ENCODE measurements at places on chromosomes 16 and 17.

DNA sequence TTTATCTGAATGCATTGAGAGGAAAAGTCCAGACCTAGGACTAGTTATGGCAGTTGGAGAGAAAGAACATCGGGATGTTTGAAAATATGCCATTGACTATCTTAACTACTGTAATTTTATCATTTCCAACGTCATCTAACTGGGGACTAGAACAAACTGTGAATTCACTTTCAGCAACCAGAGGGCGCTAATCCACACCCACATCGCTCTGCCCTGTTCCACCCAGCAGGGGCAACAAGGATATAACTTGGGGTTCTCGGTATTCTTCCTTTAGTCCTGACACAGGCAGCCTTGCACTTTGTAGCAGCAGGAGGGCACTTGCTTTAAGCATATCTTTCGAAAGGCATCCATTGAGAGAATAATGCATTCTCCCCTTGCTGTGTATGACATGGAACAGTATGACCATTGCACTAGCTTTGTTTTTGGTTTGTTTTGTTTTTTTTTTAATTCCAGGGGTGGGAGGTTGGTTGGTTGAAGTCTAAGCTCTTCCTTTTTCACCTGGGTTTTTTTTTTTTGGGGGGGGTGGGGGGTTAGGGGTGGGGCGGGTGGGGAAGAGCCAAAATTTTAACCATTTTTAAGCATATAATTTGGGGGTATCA is 31.5 kb downstream of the SIAH1 start:
- DNase-seq = no peak

GRCh38 chr16:57539072-57539796 is 2.9 kb upstream of the CCDC102A start:
- no peak for DNase-seq

GRCh38 chr16:55078699-55079410 is 148.2 kb downstream of the IRX5 start:
- no peak for DNase-seq

- no peak for DNase-seq
Observed at GRCh38 chr16:9092978-9093344, 1.5 kb downstream of the HAPSTR1 start.

DNA sequence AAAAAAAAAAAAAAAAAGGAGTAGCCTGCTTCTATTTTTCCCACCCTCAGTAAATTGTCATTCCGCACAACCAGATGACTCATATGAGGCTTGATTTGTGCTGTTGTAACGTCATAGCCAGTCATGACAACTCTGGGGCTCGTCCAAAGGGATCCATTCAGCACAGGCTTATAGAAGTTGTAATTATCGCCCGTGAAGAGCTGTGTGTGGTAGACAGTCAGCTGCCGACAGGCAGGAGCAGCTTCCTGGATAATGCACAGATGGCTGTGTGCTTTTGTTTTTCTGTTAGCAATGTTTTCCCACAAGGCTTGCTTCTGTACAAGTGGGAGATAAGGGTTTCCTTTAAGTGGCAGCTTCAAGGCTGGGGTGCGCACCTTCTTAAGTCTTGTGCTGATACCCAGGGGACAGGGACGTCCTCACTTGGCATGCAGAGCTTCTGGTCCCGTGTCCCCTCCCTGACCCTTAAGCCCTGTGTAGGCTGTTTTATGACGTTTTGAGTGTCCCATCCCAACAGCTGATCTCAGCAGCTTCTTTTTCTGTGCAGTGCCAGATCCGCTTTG is 26.0 kb downstream of the SNX29 start:
- DNase-seq = no peak

Measured in activated CD8-positive, alpha-beta memory T cell treated with anti-CD3 and anti-CD28 coated beads for 48 hours (primary cell).